IPS DF 6.9 (cell line): ENCODE measurements at places on chromosomes 4 and X.

DNA sequence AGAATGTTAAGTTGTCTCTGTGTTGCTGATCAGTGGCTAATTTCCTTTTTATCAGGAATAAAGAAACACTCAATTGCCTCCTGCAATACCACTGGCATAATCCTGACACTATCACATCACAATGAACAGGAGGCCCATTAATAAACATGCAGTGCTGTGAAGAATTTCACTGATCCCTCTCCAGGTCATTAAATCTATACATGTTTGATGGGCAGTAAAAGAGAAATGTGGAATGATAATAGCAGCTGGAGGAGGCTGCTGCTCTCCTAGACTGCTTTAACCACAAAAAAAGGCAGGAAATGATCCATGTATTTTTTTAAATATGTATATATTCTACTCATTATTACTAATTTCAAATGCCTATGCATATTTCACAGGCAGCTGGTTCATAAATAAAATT lies 202.1 kb downstream of the CENPC start:
- no peak for DNase-seq

DNA sequence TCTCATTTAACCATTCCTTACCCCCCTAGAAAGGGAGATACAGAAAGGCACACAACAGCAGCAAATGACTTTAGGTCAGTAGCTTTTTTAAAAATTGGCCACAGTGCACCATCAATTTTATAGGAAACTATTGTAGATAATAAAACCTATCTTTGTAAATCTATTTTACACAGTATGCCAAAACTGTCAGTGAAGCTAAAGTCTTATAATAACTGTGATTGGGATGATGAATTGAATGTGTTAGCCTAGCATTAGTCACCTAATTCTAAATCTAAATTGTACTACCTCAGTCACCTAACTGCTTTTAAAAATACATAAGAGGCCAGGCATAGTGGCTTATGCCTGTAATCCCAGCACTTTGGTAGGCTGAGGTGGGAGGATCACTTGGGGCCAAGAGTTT lies 44.2 kb downstream of the SH3RF1 start:
- DNase-seq: no peak

DNA sequence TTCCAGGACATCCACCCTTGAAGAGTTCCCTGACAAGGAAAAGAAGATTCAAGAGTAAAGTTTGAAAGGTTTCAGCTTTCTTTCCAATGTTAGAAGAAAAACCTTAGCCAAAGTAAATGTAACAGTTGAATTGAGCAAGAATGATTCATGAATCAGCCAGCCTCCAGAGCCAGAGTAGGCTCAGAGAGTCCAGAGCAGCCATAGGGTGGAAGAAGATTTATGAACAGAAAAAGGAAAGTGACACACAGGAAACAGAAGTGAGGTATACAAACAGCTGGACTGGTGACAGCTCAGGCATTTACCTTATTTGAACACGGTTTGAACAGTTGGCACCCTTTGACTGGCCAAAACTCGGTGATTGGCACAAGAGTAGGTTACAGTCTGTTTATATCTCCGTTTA lies 63.2 kb downstream of the QDPR start:
- no peak for DNase-seq

GRCh38 chr4:47482326-47482725 lies 2.7 kb upstream of the ATP10D start:
- DNase-seq: no peak

DNA sequence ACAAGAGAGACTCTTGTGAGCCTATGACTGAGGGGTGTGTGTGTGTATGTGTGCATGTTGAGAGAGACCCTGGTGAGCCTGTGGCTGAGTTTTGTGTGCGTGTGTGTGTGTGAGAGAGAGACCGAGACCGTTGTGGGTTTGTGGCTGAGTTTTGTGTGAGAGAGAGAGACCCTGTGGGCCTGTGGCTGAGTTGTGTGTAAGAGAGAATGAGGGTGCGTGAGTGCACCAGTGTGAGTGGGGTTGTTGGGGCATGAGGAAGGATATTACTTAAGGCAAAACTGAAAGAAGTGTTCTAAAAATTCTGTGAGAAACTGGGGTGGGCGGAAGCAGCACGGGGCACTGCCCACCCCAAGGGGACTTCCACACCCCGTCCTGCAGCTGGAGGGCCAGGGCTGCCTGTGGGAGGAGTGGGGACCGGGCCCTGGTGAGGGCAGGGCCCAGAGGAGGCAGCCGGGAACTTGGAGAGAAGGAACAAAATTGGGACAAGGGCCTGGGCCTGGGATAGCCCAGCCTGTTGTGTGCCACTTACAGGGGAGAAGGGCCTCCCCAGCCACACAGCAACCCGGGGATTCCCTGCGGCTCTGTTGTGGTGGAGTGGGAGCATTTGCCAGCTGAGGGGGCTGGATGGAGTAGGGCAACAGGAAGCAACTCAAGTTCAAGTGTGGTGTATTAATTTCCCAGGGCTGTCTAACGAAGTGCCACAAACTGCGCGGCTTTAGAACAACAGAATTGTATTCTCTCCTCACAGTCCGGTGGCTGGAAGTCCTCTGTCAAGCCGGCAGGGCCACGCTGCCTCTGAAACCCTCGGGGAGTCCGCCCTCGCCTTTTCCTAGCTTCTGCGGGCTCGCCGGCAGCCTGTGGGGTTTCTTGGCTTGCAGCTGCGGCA lies 22.1 kb downstream of the TMEM131L start:
- no peak for DNase-seq
